ENCODE measurements at places on chromosomes 13 and 19. TPM values are rescaled to one million over a fixed set of nuclear protein-coding genes. Genes with fewer than 3 reads are reported as not detected.

Gene RFX1
- 20.2 TPM for total RNA-seq

Gene C1QTNF9
- total RNA-seq = under 0.01 TPM

Gene PGLYRP2
- under 0.01 TPM for total RNA-seq

Gene ZNF681
- 2.2 TPM for total RNA-seq

Gene SLC15A1
- total RNA-seq = not detected

Gene DMKN
- total RNA-seq = 1.6 TPM

Gene C19orf85
- total RNA-seq = not detected

Gene FGF22
- under 0.01 TPM for total RNA-seq

Gene ZNF541
- under 0.01 TPM for total RNA-seq

Gene ACER1
- under 0.01 TPM for total RNA-seq

Gene ZNF610
- 2.2 TPM for total RNA-seq

Gene SIGLEC10
- 6.7 TPM for total RNA-seq

Gene ZNF433
- total RNA-seq = 1.3 TPM

GRCh38 chr19:15534957-15535864 is 26.9 kb downstream of the CYP4F22 start:
- no peak for DNase-seq

- DNase-seq = no peak
Observed at GRCh38 chr13:103941506-103942140, 875.4 kb upstream of the SLC10A2 start.

- no peak for DNase-seq
Observed at GRCh38 chr13:43472980-43473379, 313.8 kb downstream of the ENOX1 start.

- no peak for DNase-seq
Observed at GRCh38 chr19:11152318-11153062, 3.1 kb downstream of the SPC24 start.

DNA sequence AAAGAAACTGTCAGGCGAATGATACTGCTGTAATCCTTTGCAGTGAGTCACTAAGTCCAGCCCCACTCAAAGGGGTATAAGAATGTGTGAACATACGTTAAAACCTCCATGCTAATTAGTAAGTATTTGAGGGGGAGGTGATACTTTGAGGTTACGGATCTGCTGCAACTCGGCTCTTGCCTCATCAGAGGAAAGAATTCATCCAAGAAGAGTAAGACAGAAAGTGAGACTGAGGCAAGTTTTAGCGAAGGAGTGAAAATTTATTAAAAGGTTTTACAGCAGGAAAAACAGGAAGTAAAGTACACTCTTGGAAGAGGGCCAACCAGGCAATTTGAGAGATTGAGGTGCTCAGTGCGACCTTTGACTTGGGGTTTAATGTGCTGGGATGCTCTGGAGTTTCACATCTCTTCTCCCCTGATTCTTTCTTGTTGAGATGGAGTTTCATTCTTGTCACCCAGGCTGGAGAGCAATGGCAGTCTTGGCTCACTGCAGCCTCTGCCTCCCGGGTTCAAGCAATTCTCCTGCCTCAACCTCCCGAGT is 9.8 kb downstream of the CLEC4M start:
- DNase-seq = peak; percentile 56

- DNase-seq = no peak
Observed at GRCh38 chr13:102645701-102646100, 48.9 kb downstream of the TPP2 start.

DNA sequence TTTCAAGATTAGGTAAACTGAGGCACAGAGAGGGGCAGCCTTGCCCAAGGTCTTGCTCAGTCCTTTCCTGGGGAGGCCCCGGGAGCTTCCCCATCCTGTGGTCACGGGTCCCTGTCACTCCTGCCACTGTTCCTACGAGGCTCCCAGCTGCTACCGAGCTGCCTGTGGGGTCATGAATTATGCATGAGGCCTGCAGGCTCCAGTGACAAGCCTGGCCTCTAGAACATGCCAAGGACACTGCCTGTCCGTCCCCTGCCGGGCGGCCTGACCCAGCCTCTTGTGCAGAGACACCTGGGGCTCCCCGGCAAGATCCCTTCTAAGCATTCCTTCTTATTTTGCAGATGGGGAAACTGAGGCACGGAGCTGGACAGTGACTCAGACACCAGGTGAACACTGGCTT is 2.7 kb downstream of the FCHO1 start:
- no peak for DNase-seq

DNA sequence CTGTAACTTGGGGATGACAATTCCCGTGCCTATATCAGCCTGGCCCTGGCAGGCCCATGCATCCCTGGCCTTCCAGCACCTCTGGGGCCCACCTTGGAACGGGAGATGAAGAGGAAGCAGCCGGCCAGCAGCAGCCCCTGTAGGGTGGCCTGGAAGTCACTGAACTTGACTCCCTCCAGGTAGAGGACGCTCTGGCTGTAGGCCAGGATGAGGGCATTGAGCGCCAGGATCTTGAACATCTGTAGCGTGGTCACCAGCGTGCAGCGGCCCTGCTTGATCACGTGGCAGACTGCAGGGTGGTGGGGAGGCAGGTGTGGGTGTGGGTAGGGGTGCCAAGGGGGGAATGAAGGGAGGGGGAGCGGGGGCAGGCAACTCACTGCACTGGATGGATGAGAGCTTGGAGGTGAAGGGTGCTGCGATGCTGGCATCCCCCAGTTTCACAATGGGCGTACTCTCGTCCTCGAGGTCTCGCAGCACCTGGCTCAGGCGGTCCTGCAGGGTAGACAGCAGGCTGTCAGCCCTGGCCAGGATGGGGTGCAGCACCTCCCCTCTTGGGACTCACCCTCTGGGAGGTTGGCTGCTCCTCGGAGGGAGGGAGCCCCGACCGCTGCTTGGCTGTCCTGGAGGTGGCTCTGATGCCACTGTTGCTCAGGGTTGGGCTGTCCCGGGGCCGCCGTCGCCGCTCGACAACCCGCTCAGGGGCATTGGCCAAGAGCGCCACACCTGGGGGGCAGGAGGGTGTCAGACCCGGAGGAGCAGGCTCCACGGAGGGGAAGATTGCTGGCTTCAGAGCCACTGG is 3.8 kb upstream of the GMIP start:
- DNase-seq = no peak

DNA sequence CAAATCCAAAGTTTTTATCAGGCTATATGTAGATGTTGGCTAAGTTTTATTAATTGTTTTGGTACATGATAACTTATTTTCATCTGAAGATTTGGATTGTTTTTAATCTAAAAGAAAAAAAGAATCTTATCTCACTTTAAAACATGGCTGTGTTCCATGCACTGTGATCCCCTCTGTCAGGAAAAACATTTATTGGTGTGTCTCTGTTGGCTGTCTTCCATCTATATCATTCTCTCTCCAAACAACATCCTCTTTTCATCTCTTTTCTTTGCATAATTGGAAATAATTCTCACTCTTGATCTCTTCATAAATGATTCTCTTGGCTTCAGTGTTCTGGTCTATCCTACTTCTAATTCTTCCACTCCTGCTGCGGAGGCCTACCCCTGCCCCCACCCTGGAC is 4.2 kb downstream of the NALCN start:
- DNase-seq = no peak

GRCh38 chr19:18239303-18239702 is 13.1 kb upstream of the PDE4C start:
- no peak for DNase-seq

- DNase-seq = no peak
Observed at GRCh38 chr13:111066544-111066943, 48.6 kb upstream of the ARHGEF7 start.

GRCh38 chr13:76383676-76384461 is 502.3 kb downstream of the KCTD12 start:
- no peak for DNase-seq

GRCh38 chr13:37473035-37473434 is 125.5 kb downstream of the POSTN start:
- no peak for DNase-seq

DNA sequence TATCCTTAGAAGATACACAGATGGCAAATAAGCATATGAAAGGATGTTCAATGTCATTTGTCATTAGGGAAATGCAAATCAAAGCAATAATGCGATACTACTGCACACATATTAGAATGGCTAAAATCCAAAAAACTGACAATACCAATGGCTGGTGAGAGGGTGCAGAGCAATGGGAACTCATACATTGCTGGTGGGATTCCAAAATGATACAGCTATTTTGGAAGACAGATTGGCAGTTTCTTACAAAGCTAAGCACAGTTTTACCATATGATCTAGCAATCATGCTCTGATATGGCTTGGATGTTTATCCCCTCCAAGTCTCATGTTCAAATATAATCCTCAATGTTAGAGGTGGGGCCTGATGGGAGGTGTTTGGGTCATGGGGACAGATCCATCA is 122.6 kb downstream of the KCTD15 start:
- DNase-seq = no peak

GRCh38 chr13:23656637-23657371 is 86.6 kb downstream of the TNFRSF19 start:
- DNase-seq = no peak

DNA sequence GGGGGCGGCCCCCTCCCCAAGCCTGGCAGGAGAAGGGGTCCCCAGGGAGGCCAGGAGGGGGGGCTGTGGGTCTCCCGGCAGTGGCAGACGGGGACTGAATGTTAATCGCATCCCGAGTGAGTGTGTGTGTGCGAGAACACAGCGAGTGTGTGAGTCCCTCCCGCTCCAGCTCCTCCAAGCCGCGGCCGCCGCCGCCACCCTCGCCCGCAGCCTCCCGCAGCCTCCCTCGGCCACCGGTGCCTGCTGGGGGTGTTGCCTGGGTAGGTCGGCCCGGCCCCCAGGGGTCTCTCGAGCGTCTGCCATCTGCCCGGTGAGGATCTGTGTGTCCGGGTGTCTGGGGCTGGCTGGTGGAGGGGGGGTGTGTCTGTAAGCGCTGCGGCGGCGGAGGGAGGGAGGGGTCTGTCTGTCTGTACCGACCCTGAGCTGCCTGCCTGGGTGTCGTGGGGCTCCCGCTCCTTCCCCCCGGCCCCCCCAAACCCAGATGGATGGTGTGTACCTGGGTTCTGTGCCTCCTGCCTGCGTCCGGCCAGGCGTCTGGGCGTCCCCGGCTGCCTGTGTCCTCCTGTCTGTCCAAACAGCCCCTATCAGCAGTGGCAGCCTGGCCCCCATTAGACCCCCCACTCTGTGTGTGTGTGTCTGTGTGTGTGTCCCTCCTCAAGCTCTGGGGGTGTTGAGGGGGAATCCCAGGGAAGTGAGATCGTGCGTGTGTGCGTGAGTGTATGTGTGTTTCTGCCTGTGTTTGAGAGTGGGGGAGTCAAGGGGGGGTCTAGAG is at the start of gene GRIN2D:
GRIN2D (plus strand) TSS at position 110 of the 772 bp plus-strand sequence. CDS start 4,725 bp downstream, outside the sequence.
- DNase-seq = no peak

- no peak for DNase-seq
Observed at GRCh38 chr13:21395953-21396352, 63.1 kb downstream of the ZDHHC20 start.

- DNase-seq = no peak
Observed at GRCh38 chr19:30887042-30887441, 462.2 kb downstream of the TSHZ3 start.

DNA sequence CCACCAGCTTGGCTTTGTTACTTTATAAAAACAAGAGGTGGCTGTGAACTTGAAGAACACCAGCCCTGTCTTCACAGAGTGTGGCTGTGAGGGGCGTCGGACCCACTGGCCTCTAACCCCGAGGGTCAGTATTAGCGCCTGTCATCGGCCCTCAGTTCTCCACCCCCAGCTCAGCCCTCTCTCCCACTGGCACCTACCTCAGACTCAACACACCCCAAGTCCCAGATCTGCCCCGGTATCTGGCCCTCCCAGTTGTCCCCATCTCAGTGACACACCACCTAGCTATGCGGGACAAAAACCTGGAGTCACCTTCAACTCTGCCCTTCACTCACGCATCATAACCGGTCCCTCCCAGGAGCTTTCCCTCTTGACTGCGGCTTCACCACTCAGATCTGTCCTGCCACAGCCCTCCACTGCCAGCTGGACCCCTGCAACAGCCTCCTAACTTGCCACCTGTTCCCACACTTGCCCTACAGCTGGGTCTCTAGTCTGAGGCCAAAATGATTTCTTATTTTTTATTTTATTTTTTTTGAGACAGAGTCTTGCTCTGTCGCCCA is 45.4 kb downstream of the PEPD start:
- DNase-seq = no peak

DNA sequence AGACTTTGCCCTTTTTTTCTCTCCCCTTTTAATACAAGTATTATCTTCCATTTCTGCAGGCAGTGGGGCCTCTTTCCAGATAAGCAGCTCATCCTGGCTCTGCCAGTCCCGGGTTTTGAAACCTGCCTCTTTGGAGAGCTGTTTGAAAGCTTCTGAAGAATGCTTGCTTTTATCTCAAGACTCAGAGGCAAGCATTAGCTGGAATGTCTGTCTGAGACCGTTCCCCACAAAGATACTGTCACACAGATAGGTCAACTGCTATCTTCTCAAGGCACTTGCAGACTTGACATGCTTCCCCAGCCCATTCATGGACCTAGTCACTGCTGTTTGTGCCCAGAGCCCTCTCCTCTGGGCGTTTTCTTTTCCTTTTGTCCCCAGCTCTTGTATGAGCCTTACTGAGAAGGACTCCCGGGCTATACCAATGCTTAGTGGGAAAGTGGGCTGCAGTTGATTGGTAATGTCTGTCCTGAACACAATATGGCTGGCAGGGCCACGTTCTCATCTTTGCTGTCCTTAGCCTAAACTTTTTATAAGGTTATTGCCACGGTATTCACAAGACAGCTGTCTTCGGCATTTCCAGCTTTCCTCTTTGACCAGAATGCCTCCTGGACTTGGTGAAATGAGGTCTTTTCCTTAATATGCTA is 13.4 kb downstream of the SERP2 start:
- no peak for DNase-seq

- no peak for DNase-seq
Observed at GRCh38 chr19:48493718-48494401, 17.8 kb downstream of the LMTK3 start.

DNA sequence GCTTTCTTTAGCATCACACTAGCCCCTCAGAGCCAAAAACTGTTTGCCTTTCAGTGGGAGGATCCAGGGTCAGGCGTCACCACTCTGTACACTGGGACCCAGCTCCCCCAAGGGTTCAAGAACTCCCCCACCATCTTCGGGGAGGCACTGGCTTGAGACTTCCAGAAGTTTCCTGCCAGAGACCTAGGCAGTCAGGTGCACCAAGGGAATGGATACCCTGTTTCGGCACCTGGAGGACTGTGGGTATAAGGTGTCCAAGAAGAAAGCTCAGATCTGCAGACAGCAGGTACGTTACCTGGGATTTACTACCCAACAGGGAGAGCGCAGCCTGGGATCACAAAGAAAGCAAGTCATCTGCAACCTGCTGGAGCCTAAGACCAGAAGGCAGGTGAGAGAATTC is 603.0 kb downstream of the UQCRFS1 start:
- DNase-seq = no peak

- DNase-seq = no peak
Observed at GRCh38 chr13:111923439-111923838, 143.5 kb upstream of the SOX1 start.

- DNase-seq = peak; percentile 73
Observed at GRCh38 chr13:80338781-80339562, 2.0 kb downstream of the SPRY2 start.

Measured in hematopoietic multipotent progenitor cell (in vitro differentiated cells).